ENCODE measurements at places on chromosomes 11 and 22.

DNA sequence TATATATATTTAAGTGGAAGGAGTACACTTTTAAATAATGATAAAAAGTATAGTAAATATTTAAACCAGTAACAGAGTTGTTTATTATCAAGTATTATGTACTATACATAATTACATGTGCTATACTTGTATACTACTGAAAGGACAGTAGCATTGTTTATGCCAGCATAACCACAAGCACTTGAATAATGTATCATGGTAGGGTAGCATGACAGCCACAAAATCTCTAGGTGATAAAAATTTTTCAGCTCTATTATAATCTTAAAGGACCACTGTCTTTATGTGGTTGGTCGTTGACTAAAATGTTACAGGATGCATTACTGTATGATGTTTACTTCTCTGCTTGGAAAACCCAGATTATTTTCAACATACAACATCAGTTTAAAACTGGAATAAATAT, 349.2 kb downstream of the CASP12 start:
- DNase-seq: no peak

- DNase-seq: no peak
Observed at GRCh38 chr11:126406368-126406767, 50.9 kb downstream of the ST3GAL4 start.

DNA sequence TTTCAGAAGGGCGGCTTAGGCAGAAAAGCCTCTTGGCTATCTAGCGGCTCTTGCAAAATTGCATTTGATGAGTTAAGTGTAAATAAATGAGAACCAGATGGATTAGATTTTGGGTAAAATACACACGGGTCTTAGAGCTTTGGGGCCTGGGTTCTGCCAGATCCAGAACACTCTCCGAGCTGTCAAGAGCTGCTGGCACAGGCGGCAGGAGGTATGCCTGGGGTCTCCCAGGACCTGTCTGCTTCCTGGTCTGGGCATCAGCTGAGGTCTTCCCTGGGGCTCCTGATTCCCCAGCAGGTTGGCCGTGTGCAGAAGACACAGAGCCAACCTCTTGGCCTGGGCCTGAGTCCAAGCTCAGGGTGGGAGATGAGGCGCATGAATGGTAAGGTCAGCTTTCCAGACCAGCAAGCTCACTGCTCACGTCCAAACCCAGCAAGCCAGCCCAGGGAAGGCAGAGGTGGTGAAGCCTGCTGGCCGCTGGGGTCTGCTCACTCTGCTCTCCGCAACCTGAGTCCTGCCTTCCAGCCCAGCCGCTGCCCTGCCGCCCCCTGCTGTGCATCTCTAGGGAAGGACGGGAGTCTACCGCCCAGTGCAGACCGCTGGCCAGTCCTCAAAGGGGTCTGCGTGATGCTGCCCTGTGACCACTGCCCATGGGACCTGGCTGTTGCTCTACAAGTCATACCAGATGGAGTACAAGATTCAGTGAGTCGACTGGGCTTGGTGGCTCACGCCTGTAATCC, 44.9 kb downstream of the SCUBE1 start:
- no peak for DNase-seq

- no peak for DNase-seq
Observed at GRCh38 chr11:47994417-47994816, 14.1 kb downstream of the PTPRJ start.

GRCh38 chr11:47178737-47179654, 2.3 kb upstream of the ARFGAP2 start:
- DNase-seq: no peak

DNA sequence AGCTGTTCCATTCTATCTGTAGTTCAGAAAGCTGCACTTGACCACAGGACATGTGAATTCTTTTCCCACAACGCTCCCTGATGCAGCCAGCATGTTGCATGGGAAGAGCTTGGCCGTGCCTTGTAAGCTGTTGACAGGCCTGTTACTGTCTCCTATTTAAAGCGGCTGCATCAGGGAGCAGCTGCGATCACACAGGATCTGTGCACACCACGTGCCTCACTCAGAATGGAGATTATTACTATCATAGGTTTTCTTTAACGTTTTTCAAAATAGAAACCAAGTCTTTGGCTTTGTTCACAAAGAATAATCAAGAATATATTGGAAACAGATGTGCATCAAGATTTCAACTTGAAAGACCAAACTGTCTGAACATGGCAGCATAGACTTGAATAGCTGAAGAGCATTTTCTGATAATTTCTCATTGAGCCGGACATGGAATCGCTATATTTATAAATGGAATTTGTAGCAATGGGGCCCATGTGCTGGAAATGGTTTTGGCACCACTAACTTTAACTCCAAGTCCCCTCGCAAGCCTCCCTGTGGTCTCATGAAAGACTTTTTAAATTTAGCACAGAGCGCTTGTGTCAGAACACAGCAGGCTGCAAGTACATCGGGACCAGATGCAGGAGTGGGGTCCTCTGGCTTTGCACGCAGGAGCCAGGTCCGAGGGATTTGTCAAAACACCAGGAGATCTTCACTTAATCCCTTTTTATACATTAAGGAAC, 40.8 kb upstream of the MYO18B start:
- DNase-seq: no peak

DNA sequence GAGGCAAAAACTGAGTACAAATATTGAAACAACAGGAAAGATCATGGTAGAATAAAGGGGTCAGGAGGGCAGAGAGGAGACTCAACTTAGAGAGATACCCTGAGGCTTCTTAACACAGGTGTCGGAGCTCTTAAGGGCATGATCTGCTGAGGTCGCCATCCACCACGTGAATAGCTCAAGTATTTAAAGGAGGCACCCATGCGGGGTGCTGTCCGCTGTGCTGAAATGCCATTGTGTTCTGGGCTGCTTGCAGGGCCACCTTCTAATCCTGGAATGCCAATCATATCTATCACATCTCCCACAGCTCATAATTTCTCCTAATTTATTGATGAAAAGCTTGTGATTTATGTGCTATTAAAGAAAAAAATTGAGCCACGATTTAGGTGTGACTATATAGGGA, 90.2 kb downstream of the SEZ6L start:
- DNase-seq: no peak

DNA sequence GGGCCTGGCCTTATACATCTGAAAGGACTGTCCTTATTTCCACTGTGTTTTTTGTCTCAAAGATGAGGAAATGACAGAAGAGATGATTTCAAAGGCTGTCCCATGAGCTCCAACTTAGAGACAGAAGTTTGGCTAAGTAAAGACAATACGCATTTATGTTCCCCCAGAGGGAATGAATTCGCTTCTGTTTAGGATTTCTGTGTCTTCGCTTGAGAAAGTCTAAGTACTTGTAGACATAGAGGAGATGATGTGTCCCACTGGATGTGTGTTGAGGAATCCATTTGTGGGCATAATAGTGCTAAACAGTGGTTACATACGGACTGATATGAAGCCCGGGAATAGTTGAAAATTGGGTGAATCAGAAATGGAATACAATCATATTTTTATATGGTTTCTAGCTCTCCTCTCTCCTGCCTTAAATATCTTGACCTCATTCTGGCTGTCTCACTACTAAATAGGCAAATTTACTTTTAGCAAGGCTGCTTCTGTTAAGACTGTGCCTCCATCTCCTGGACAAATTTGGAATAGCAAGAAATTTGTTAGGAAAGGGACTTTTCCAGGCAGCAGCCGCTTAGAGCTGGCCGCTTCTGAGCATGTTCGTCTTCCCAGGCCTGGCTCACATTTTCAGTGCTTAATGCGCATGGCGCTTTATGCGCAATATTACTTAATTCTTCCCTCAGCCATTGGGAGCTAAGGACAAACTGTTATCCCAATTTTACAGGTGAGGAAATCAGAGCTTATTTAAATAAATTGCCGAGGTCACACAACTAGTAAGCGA, 1.9 kb upstream of the PEX26 start:
- no peak for DNase-seq

GRCh38 chr11:128845334-128845780, 21.7 kb downstream of the KCNJ1 start:
- no peak for DNase-seq

- DNase-seq: no peak
Observed at GRCh38 chr11:58731819-58732218, at the start of gene GLYAT. Gene GLYAT (minus strand): TSS chr11:58731943. CDS start chr11:58724496, 7,447 bp downstream.

DNA sequence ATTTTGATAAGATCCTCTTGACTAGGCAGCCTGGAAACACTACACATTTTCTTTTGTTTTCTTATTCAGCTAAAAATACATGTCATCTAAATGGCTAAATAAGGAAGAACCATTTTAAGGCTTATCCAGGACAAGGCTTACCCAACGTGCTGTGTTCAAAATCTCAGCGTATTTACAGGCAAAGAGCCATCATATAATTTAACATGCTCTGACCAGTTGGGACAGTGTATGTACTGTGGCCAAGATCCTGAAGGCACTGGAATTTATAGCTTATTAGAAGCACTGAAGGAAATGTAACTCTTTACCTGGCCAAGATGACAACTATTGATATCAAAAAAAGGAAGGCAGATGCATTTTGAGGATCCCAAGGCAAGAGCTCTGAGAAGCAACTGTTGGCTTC, 71.1 kb downstream of the PPFIBP2 start:
- no peak for DNase-seq

DNA sequence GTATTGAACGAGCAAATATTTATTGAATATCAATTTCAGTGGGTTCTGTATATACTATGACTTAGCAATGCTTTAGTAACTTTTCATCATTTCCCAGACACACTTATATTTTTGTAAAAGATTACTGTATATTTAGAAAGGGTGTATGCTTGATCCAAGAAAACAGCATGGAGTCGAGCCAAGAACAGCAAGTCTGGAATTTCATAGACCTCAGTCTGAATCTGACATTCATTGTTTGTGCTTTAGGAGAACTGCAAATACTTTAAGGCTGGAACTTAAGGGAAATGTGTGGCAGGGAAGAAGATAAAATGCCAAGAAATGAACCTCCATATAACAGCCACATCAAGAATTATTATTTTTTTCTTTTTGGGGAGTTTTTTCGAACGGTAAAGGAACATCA, 1156.8 kb downstream of the LRRC4C start:
- no peak for DNase-seq

DNA sequence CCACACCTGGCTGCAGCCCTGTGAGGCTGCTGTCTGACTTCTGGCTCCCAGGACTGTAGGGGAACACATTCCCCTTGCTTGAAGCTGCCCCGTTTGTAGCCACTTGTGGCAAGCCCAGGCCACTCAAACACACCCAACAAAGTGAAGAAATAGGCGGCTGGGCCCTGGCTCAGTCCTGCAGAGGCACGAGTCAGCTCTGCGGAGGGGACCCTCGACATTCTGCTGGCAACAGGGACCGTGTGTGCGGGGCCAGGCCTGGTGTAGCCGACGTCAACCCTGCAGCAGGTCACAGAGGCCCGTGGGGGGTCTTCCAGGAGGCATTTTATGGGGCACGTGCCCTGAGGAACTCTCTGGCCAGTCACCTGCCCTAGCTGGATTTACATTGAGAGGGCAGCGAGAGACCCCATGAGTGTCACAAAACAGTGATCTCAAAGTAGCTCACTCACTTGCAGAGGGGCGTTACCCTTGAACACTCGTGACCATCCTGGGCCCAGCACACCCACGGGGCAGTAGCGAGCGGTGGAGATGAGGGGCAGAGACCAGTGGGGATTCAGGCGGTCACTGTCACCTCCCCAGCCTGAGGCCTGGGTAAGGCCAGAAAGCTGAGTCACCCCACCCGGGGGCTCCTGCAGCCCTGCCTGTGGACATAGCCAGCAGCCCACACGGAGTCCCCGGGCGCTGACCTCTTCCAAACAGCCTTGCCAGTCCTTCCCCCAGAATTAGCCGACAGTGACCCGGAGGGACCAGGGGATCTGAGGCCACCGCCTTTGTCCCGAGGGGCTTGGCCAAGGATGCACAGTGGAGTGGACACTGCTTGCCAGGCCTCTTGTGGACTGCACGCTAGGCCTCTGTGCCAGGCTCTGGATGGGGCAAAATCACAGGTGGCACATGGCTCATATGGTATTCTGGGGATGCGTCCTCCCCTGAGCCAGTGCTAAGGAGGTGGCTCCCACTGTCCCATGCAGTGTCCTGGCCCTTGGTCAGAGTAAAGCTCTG, 139.5 kb downstream of the CTTN start:
- no peak for DNase-seq

- no peak for DNase-seq
Observed at GRCh38 chr11:16603890-16604793, 134.3 kb upstream of the C11orf58 start.

- DNase-seq: no peak
Observed at GRCh38 chr11:20042045-20042639, 118.1 kb downstream of the DBX1 start.

DNA sequence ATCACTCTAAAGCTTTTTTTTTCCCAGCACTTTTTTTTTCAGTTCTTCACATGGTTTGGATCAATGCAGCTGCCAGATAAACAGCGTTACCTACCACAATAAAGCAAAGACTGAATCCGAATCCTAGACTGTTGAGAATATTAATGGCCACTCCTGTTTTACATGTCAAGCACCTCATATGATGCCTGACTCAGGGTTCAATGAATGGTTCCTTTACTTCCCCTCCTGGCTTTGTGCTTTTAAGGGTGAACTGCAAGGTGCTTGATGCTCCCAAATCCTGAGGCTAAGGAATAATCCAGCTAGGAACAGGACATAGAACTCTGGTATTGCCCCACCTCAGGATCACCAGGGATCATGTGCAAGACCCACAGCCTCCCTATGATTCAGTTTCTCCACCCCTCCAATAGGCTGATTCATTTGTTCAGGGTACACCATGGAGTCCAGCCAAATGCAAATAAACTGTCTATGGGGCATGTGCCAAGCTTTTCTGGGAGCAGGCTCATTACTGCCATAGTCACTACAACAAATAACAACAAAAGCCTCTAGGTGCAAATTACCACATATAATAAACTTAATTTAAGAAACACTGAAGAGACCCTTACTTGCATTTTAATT, 104.3 kb downstream of the GAB2 start:
- DNase-seq: no peak

- no peak for DNase-seq
Observed at GRCh38 chr22:49814164-49814686, 13.4 kb downstream of the BRD1 start.
